Fibroblast of skin of right biceps (primary cell): ENCODE measurements at places on chromosomes 7 and 10.

GRCh38 chr7:124992851-124993562 lies 63.4 kb upstream of the POT1 start:
- peak; percentile 67 for DNase-seq

DNA sequence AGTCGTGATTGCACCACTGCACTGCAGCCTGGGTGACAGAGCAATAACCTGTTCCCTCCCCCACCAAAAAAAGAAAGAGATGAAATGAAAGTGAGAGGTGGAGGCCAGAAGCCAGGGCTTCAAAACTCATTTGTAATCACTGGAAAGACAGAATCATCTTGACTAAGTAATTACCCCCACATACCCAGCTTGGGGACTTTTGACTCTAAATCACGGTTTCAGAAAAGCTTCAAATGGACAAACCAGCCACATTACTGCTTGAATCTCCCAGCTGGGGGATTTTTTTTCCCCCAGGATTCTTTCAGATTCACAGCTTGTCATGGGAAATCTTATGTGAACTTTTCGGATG lies 361.0 kb downstream of the FRMD4A start:
- DNase-seq = no peak

DNA sequence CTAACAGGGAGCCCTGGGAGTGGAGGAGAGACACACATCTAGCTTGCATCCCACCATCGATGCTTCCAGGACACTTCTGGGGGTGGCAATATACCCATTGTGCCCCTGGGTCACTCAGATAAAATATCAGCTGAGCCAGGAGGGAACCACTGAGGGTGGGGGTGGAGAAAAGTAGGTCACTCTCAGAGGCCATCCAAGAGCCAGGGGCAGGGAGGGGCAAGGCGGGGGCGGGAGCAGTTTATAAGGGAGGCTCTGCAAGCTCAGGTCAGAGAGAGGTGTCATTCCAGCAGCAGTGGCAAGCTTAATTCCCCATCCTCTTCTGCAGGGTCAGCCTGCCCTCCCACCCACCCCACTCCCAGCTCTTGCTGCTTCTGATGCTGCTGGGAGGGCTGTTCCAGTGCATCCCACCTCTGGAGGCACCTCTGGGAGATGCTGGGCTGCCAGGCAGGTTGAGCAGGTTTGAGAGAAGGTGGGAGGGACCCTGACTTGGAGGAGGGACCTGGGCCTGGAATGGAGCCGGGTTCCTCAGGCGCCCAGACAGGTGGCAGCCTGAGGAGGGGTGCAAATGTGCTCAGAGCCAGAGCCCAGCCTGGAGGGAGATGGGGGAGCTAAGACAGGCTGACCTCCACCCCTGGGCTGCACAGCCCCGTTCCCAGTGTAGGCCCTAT lies 20.1 kb upstream of the TLX1 start:
- no peak for DNase-seq

GRCh38 chr7:132495936-132496335 lies 80.3 kb downstream of the PLXNA4 start:
- DNase-seq = peak; percentile 18
